ENCODE measurements at places on chromosomes 2 and 18.

- peak; percentile 75 for DNase-seq
Observed at GRCh38 chr2:42809819-42810120, 17.4 kb upstream of the HAAO start.

DNA sequence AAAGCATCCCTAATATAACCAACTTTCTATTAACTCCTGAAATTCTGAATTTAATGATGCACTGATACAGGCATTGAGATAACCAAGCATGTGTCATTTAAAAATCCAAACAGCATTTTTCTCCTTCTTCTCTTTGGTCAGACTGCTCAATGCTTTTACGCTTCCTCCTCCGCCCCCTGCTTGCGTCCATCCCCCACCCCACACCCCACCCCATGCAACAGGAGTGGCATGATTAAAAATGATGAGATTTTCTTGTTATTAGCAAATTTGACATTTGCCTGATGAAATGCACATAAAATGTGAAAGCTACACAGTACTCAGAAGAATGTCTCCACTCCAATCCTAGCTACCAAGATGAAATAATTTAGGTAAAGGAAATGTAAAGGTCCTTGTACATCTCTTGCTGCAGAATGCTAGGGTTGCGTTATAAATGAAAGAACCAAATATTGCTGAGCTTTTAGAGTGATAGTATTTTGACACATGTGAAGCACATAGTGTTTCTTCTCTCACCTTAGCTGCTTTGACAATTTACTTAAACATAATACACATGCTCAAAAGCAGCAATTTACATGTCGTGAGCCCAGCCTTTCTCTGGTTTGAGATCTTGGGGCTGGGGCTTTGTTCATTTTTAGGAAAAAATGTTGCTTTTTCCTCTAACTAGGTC, 263.8 kb downstream of the MEIS1 start:
- no peak for DNase-seq

GRCh38 chr2:215137741-215138340, 585 bp downstream of the ABCA12 start:
- DNase-seq: no peak

DNA sequence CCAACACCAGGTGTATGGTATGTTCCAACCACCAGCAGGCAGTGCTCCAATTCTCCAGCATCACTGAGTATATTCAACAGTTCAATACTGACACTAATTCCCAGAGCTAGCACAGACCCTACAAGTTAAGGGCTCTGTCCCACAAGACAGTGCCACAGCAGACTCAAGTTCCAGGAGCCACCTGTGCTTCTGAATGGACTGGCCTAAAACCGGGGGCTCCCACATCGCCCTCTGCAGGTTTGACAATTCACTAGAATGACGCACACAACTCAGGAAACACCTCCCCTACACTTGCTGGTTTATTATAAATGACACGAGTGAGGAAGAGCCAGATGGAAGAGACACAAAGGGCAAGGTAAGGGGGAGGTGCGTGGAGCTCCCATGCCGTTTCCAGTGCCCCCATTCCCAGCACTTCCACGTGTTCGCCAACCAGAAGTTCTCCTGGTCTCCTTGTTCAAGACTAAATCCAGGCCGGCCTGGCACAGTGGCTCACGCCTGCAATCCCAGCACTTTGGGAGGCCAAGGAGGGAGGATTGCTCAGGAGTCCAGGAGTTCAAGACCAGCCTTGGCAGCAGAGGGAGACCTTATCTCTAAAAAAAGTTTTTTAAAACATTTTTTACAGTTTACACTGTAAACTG, 12.2 kb upstream of the ATP6V1B1 start:
- DNase-seq: no peak

DNA sequence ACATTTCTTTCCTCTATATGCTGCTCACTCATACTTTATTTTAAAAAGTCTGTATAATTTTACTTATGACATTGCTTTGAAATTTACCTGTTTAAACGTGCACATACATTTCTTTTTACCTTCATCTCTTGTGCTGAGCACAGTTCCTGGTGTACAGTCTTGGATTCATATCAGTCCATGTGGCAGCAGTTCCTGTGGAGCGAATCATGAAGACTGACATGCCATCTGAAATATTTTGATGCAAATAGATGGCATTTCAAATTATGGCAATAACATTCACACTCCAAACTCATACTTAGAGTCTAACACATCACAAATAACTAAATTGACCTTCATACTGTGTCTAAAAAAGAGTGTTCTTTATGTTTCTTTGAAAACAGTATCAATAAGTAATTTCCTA, 90.3 kb upstream of the CDH2 start:
- DNase-seq: no peak

DNA sequence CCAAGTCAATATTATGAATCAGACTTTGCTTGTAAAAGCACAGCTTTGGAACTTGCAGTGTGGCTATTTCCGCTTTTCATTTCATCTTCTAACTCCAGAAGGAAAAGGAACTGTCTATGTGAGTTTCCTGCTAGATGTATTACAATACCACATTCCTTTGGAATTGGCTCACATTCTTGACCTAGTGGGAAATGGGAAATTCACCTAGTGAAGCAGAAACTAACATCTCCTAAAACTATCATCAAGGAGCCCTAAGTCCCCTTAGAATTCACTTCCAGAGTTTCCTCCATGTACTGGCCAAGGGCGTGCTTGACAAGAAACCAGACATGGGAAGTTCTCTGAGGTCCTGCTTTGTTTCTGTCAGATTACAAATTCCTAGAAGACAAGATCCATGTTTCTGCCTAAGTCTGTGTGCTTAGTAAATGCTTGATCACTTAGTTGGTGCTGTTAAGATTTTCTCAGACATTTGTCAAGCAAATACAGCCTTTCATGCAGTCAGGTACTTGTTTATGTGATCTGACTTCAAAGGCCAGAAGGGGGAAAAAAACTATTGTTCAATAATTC, 275.7 kb upstream of the FN1 start:
- no peak for DNase-seq

DNA sequence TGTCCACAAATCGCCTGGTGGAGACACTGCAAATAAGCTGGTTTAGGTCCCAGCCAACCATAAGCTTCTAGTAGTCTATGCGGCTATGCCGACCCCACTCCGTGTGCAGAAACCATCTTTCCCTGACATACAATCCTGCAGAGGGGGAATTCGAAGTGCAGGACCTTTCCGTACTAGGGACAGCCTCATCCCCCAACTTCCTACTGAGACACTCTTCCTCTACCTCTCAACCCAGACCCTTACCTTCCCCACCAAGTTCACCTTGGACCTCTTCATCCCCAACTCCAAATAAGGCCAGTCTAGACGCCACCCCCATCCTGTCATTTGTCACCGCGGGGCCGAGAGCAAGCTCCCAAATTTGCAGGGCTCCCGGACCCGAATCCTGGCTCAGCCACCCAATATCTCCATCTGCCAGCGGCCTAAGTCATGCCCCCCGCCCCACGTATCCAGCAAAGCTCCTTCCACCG, 496 bp downstream of the SUCLG1 start:
- DNase-seq: no peak

- DNase-seq: no peak
Observed at GRCh38 chr2:216316743-216317142, 55.5 kb downstream of the MARCHF4 start.

GRCh38 chr18:9885170-9886004, at the start of gene TXNDC2:
Gene TXNDC2 (plus strand): TSS chr18:9885973. CDS start chr18:9886681, 708 bp downstream.
- DNase-seq: no peak

DNA sequence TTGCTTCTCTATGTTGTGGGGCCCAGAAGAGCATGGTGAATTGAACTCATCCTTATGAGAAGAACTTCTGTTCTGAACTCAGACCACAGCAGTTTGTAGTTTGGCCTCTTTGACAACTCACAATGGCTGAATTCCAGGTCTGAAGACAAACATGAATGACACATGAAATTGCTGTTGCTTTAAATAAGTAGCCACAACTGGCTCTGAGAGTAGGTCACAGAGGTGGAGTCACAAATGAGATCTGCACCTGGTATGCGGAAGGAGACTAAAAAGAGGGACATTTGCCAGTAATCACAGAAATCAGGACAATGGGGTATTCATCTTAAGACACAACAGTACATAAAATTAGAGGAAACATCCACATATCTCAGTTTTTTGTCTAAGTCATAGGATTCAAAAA, 290.3 kb upstream of the MMADHC start:
- no peak for DNase-seq

DNA sequence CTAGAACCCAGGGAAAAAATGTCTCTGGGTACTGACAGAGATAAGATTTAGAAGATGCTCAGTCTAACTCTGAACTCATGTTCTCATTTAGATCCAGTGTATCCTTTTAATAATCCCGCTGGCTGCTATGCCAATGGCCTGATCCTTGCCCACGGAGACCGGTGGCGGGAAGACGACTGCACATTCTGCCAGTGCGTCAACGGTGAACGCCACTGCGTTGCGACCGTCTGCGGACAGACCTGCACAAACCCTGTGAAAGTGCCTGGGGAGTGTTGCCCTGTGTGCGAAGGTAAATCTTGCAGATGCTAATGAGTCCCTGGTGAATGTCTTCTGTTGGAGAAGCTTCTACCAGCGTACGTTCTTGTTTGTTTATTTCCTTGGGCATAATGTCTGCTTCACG, 118.6 kb downstream of the FEZ2 start:
- no peak for DNase-seq

DNA sequence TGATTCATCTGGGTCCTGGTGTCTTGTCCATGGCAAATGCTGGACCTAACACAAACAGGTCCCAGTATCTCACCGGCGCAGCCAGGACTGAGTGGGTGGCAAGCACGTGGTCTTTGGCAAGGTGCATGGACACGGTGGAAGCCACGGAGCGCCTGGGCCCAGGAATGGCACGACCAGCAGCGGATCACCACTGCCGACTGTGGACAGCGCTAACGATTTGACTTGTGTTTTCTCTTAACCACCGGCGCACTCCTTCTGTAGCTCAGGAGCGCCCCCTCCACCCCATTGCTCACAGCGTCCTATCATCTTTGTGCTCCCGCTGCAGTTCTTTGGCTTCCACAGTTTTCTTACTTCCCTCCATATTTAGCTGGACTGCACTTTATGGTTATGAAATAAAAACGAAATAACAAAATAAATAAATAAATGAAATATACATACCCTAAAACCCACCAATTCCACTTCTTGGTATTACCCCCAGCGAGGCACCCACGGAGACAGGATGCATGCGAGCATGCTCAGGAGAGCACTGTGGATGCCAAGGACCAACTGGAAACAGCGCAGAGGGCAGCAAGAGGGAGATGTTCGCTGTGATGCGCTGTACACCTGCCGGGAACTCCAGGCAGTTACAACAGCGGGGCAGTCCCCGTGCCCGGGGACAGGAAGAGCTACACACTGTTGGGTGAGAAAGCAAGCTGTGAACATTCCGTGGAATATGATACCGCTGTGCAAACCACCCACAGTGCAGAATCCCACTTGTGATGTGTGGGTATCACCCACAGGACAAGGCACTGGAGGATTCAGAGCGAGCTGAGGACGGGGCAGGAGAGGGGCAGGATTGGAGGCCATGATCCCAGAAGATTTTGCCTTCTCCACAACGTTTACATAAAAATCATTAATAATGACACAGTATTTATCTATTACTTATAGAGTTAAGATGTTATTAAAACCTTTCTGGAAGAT, 7.0 kb upstream of the CIDEA start:
- DNase-seq: no peak

DNA sequence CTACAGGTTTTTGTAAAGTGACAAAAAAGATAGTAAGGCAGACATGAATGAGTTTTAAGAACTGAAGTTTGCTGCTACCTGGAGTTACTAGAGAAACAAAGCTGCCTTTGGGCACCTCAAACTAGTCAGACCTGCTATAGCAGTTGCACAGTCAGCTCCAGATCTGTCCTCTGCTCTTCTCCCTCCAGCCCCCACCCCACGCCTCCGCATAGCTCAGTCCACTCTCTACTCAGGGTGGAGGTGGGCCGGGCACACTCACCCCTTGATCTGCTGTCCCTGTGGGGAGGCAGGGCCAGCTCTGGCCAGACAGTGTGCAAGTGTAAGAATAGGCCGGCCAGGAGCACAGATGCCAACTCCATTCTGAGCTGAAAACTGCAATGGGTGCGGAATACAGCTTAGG, 4.1 kb downstream of the SERTAD2 start:
- DNase-seq: no peak

DNA sequence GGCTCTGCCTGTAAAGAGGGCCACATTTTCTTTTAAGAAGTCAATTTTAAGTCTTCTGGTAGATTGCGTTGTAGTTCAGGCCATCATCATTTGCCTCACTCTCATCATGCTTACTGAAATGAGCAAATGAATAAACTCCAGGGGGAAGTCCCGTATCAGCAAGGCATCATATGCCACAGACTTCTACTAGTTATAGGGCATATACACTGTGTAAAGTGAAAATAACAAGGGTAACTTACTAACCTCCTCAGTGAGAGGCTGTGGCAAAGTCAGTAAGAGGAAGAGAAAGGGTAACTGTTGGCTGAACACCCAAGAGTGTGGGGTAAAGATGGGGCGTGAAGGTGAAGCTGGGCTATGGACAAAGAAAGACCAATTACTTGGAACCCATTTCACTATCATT, 456.2 kb downstream of the SPAG16 start:
- DNase-seq: no peak

DNA sequence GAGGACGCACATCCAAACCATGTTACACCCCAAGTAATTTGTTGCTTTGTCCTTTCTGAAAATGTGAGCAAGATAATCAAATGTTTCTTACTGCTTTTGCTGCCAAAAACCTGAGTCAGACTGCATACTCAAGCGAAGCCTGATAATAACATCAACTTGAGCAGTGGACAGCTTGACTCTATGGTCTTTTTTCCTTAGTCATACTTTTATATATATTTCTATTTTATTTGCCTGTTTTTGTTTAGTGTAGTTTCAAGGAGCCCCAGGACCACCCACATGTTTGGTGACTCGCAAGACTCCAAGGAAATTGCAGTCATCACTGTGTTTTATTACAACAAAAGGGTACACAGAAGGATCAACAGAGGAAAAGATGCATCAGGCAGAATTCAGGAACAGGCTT, 688.4 kb upstream of the PIK3C3 start:
- DNase-seq: no peak
